Occipital lobe (tissue), 3 donors: ENCODE measurements at places on chromosomes 7 and 10. TPM values are rescaled to one million over a fixed set of nuclear protein-coding genes. Genes with fewer than 3 reads are reported as not detected.

GRCh38 chr10:126583552-126584200, 86.8 kb downstream of the C10orf90 start:
- no peak for DNase-seq

DNA sequence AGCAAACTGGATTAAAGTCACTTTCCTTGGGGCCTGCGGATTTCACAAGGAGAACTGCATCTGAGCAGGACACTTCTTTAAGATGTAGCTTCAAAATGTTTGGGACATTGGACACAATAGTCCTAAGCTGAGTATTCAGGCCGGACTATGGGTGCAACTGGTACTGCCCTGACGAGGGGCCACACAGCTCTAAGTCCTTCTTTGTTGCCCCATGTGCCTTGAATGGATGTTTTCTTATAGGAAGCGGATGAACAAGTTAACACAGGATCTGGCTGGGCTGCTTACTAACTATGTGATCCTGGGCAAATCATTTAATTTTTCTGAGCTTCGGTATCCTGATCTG, 147.8 kb upstream of the KLF14 start:
- no peak for DNase-seq

- no peak for DNase-seq
Measured at GRCh38 chr7:105210721-105211205, 178.0 kb downstream of the SRPK2 start.

Gene ATP6V0A4
- 1.2 TPM for total RNA-seq

Gene HMX3
- total RNA-seq: not detected

Gene CNPY1
- total RNA-seq: 0.16 TPM

Gene AOAH
- 3.6 TPM for total RNA-seq
